BJ (cell line): ENCODE measurements at places on chromosomes 1 and 21. TPM values are rescaled to one million over a fixed set of nuclear protein-coding genes. Genes with fewer than 3 reads are reported as not detected.

- no peak for DNase-seq
Observed at GRCh38 chr1:170881268-170882265, 53.8 kb upstream of the MROH9 start.

GRCh38 chr1:166273618-166274017, 106.8 kb upstream of the FAM78B start:
- DNase-seq, result no peak

DNA sequence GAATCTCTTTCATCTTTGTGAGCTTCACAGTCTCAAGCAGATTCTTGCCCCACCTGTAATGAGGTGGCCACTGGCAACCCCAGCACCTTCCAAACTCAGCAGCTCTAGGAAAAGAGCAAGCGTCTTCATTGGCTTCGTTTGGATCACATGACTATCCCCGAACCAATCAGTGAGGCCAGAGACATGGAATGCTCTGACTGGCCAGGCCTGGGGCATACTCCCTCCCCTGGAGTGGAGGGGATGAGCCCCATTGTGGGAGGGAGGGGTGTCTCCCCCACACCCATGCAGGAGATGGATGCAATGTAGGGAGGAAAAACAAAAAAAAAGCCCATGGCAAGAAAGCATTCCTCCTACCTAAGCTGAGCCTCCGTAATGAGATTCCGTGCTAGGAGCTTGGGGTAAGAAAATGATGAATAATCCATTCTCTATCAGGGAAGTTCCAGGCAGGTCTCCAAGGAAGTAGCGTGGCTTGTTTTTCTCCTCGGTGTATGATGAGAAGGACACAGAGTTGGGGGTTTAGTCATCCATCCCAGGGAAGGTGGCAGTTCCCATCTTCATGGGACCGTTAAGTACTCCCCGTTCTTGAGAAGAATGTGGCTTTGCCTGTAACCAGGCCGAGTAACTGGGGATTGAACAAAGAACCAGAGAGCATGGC, 32.7 kb downstream of the FHAD1 start:
- DNase-seq, result no peak

- DNase-seq, result no peak
Observed at GRCh38 chr1:94993931-94994645, 67.2 kb upstream of the CNN3 start.

DNA sequence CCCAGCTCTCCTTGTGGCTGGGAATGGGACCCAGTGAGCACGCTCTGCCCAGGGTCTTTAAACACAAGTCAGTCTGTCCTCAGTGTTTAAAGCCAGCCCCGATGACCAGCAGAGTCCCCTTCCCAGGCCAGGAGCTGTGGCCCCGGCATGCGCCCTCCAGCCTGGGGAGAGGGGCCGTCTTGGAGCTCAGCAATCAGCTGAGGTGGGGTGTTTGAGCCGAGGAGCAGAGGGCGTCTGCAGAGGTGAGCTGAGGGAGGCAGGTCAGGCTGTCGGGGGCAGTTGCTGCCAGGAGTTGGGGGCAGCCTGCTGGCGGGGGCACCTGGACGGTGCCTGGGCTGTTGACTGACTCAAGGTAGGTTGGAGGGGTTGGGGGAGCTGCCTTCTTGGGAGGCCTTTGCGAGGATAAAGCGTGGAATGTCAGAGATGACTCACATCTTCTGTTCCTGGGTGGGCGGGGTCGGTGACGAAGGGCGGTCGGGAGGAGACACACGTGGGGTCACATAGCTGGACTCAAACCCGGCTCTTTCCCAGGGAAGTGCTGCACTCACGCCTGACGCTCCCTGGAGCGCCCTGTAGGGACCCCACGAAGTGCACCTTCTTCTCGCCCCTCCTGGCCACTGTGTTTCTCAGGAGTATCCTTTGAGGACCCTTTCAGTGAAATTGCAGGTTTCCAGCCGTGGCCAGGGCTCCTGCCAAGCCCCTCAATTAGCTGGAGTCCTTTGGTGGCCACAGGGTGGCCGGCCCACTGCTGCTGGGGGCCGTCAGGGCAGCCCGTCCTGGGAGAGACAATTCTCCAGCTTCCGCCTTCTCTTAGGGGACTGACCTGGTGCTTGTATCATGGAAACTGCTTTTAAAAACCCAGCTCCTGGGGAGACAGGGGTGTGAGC, 86.2 kb downstream of the SIK1 start:
- DNase-seq, result no peak

Gene PTBP2
- 5.7 and 9.5 TPM in 2 replicates for polyA plus RNA-seq

- DNase-seq, result no peak
Observed at GRCh38 chr1:19337289-19337688, 25.2 kb downstream of the SLC66A1 start.

DNA sequence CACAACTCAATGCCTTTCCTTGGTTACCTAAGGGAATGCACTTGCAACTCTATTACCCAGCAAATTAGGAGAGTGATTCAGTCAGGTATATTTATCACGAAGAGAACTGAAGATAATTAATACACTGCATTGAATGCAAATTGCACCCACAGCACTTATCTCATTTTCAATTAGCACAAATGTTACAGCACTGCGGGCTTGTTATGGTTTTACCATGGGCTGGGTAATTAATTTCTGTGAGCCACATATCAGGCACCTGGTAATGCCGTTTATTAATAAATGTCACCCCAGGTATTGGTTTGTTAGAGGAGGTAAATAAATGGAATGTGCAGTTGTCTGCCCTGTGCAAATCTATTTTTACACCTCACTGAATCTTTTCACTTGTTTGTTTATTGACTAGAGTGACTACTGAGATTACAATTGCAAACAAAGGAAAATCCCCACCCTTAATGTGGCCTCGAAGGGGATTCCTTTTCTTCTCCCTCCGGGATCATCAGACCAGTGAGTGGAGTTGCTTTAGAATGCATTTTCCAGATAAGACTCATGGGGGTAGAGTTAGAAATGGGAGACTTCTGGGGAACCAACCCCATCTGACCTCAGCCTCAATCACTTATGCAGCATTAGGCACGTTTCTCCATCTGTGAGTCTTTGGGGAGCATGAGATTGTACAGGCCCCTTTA, 269.3 kb downstream of the RPS6KC1 start:
- DNase-seq, result no peak

Gene OVAAL
- 0.05 TPM in 1 of 2 replicates, not detected in the other for polyA plus RNA-seq

DNA sequence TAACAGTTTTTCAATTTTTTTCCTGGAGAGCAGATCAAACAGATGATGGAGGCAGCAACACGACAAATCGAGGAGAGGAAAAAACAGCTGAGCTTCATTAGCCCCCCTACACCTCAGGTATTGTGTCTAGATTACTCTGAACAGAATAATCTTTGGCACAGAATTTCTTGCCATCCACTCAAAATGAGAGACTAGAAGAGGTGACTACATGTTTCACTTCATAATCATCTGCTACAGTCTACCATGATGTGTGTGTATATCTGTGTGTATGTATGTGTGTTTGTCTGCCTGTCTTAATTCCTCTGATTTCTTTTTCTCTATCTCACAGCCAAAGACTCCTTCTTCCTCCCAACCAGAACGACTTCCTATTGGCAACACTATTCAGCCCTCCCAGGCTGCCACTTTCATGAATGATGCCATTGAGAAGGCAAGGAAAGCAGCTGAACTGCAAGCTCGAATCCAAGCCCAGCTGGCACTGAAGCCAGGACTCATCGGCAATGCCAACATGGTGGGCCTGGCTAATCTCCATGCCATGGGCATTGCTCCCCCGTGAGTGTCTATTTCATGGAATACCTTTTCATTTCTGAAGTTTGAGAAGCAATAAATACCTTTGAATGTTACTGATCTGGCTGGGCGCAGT, 11.4 kb downstream of the PRPF3 start:
- no peak for DNase-seq

DNA sequence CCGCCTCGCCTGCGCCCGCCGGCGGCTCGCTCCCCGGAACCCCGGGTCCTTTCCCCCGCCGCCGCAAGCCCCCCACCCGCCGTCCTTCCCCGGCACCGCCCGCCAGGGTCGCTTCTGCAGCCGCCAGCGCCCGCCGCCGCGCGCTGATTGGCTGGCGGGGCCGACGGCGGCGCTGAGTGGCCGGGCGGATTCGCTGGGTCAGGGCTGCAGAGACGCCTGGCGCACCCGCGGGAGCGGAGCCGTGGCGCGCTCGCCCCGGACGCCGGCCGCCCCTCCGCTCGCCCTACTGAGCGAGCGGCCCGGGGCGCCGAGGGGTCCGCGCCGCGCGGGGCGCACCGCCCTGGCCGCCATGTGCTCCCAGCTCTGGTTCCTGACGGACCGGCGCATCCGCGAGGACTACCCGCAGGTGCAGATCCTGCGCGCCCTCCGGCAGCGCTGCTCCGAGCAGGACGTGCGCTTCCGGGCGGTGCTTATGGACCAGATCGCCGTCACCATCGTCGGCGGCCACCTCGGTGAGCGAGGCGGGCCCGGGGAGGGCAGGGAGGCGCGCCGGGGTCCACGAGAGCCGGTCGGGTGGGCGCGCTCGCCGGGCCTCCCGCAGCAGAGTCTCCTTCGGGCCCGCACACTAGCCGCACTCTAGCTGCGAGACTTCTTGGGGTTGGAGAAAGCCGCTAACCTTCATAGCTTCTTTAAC, at the start of gene RIMKLA:
RIMKLA (plus strand) TSS at position 207 of the 694 bp plus-strand sequence; CDS start at position 350, 143 bp downstream.
- no peak for DNase-seq

Gene PLK3
- 25.9 and 45.9 TPM in 2 replicates for polyA plus RNA-seq

GRCh38 chr1:117001254-117001927, at the start of gene CD101:
Gene CD101 (plus strand): TSS chr1:117001760. CDS start chr1:117001818, 58 bp downstream.
- no peak for DNase-seq

DNA sequence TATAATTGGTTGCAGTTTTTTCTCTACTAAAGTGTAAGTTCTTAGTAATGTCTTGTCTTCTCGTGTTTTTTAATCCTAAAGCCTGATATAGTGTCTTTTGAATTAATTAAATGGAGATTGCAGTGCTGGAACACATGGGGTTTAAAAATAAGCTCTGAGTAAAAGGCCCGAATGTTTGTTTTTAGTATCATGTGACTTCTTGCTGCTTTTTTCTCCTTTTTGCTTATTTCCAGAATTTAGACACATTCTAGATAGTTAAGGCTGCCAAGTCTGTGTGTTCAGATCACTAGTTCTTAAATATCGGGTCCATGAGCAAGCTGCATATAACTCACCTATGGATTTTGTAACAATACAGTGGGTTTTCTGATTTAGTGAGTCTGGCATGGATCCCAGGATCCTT, 27.5 kb downstream of the KCTD3 start:
- no peak for DNase-seq

DNA sequence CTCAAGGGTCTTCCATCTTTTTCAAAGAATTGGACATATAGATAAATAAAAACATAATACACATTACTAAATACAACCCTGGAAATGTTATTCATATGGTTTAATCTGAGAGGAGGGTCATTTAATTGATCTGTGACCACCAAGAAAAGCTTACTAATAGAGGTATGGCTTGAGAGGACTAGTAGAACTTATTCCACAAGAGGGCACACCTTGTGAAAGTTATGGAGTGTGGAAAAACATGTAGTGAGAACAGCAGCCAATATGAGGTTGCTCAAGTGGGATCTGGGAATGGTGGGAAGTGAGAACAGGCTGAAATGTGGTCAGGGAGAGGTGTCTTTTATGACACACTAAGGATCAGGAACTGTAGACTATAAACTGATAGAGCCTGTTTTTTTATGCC, 973.5 kb upstream of the B3GALT2 start:
- DNase-seq, result no peak

- DNase-seq, result no peak
Observed at GRCh38 chr1:5796028-5796427, 196.2 kb downstream of the NPHP4 start.

GRCh38 chr1:40199126-40199525, 37.9 kb downstream of the RLF start:
- no peak for DNase-seq

Gene B3GALT2
- 1.5 and 3.7 TPM in 2 replicates for polyA plus RNA-seq

- DNase-seq, result no peak
Observed at GRCh38 chr1:217011097-217011496, 287.9 kb upstream of the ESRRG start.

Gene ATP8B2
- polyA plus RNA-seq, result 48.3 and 73.3 TPM in 2 replicates

Gene TNNT2
- not detected in 2 replicates for polyA plus RNA-seq

DNA sequence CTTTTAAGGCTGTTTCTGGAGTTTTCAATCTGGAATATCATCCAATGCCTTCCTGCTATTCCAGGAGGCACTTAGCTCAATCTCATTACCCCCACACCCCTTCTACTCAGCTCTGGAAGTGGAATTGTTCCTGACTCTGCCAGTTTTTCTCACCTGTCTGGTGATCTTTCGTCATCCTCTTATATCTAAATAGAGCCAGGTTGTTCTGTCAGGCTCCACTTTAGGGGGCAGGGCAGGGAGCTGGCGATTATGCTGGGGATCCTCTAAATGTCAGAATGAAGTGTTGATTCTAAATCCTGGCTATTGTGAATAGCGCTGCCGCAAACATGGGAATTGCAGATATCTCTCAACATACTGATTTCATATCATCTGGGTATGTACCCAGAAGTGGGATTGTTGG, 63.6 kb upstream of the ETV3 start:
- DNase-seq, result no peak

Gene GPR25
- polyA plus RNA-seq, result not detected in 2 replicates

Gene ADSS2
- 16.1 and 35.0 TPM in 2 replicates for polyA plus RNA-seq

GRCh38 chr1:103162360-103162759, 54.0 kb upstream of the COL11A1 start:
- DNase-seq, result no peak

GRCh38 chr1:13616234-13616633, 32.6 kb downstream of the PDPN start:
- no peak for DNase-seq

- DNase-seq, result no peak
Observed at GRCh38 chr1:75233302-75233929, 99.2 kb downstream of the LHX8 start.

GRCh38 chr1:232925421-232926220, 24.8 kb upstream of the NTPCR start:
- DNase-seq, result no peak

GRCh38 chr1:25217598-25218232, 14.6 kb downstream of the SYF2 start:
- no peak for DNase-seq

DNA sequence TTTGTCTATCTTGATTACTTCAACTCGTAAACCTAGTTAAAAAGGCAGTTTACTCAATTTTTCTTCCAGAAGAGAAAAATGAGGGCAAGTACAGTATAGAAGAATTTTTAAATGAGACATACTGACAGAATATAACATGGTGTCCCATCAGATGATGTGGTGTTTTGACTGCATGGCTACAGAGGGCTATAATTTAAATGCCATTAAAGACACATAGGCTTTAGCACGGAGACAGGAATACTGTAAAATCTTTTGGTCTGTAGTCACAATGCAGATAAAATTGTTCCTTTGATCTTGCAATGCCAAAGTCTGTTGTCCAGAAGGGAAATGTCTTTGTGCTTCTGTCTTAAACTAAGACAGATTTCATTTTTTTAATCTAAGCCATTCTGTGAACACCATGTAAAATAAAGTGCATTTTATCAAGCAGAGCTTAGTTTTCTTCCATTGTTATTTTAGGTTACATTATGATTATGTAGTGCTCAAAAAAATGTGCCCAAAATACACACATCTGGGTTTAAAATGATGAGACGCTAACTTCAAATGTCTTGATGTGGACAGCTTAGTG, 249.6 kb downstream of the PTPRC start:
- no peak for DNase-seq

GRCh38 chr1:24965571-24965930, 35.5 kb upstream of the RUNX3 start:
- DNase-seq, result no peak
